NCI-H1105 (cell line): ENCODE measurements at places on chromosomes 3 and 15.

DNA sequence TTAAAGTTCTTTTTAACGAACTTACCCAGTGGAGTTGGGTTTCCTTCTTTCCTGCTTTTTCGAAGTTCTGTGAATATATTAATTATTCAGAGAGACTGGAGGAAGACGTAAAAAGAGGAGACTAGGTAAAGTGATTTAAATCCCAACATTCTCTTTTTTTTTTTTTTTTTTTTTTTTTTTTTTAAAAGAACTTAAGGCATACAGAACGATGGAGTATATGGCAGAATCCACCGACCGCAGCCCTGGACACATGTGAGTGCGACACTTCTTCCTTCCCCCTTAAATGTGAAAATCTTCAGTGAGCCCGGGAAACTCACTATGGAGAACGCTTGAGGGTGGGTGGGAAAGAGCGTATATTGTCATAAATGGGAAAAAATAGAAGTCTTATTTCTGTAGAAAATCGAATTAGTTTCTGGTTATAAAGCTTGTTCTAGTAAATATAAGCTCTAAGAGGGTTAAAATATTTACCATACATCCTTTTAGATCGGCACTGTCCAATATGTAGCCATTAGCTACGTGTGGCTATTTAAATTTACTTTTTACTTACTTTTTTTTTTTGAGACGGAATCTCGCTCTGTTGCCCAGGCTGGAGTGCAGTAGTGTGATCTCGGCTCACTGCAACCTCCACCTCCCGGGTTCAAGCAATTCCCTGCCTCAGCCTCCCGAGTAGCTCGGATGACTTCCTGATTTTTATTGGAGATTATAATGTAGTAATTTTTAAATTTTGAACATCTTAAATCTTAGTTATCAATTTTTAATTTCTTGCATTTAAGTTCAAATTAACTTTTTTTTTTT is 892 bp downstream of the NMD3 start:
- DNase-seq = peak; percentile 16

GRCh38 chr15:70245932-70246622 is 148.4 kb upstream of the TLE3 start:
- no peak for DNase-seq

GRCh38 chr15:100049483-100049882 is 292.3 kb downstream of the ADAMTS17 start:
- DNase-seq = no peak

DNA sequence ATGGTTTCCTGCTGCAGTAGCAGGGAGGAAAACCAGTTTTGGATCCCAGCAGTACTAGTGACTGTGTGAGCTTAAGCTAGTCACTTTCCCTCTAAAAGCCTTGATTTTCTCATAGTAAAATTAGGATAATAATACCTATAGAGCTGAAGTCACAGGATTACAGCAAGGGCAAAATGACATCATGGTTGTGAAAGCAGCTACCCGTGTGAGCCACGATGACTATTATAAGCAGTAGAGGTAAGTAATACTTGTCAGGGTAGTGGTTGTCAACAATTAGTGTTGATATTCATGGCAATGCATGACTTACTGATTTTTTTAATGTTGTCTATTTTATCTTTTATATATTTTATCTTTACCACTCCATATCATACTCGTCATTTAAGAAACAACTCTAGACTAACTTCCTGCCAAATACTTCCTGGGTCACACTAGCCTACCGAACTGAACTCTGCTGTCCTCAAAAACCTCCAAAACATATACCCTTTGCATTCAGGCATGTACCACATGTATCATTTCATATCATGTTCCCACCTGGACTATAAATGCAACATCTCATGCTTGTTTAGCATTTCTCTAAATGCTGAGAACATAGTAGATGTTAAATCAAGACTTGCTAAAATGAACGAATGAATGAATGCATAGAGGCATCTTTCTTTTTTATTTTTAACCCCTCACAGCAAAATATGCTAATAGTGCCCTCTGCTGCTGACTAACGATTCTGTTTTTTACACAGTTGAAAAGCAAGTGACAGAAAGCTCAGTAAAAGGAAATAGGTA is 172.6 kb downstream of the P3H2 start:
- peak; percentile 22 for DNase-seq

- DNase-seq = no peak
Observed at GRCh38 chr3:99874237-99875002, 56.8 kb downstream of the CMSS1 start.

DNA sequence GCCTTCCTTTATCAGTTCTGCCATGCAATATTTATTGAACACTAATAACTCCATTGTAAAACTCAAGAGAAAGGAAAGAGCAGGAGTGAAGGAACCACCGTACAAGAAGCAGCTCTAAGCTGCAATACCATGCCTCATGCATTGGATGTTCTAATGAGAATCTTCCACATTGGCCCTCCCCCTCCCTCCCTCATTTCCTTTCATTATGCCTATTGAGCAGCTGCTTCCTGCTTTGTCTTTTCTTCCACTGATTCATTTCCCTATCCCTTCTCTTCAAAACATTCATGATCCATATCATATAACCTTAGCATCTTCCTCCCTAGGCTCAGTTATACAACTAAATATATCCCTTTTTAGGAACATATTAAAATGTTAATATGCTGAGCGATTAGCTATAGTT is 698.7 kb upstream of the GOLIM4 start:
- DNase-seq = no peak

DNA sequence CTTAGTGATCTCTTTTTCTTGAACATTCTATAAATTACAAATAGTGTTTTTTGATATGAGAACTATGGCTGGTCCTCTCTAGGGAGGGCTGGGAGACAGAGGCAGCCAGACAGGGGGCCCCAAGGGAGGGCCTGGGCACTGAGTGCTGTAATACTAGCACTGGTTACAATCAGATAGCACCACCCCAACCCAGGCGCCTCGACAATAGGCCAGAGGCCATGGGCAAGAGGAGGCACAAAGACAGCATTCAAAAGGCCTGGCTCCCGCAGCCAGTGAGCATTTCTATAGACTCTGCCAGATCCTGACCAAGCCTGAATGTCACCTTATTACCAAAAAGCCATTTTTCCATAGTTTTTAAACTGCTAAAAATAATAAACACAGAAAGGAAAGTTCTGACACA is 158.5 kb downstream of the THRB start:
- no peak for DNase-seq

- no peak for DNase-seq
Observed at GRCh38 chr15:88803920-88804247, 648 bp downstream of the ACAN start.

GRCh38 chr3:4083225-4084015 is 219.7 kb upstream of the SETMAR start:
- DNase-seq = no peak

GRCh38 chr3:8424281-8424680 is 77.3 kb upstream of the LMCD1 start:
- no peak for DNase-seq

DNA sequence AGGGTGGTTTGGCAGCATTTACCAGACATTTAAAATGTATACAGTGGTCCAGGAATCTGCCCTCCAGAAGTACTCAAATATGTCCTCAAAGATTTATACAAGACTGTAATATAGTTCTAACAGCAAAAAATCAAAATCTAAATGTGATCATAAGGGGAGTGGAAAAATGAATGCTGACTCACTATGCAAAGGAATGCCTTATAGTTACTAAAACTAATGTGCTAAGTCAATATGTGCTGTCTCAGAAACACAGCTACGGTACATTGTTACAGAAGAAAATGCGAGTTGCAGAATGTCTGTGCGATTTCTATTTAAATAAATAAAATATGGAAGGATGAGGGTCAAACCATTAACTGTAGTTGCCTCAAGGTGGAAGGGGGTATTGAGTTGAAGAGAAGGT is 230.1 kb upstream of the UBE2E1 start:
- no peak for DNase-seq

DNA sequence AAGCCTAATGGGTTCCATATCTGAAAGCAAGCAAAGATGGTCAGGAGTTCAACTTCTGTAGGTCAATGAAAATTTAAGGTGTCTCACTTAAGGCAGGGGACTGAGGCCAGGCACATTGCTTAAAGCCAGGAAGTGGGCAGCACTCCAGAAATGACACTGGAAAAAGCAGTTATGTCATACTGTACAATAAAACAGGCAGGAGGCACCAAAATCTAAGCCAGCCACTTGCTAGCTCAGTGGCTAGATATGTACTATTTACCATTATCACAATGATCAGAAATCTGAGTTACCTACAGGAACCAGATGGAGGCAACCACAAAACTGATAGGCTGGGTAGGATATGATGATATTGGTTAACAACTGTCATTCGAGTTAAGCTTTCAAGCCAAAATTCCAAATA is 57.3 kb downstream of the FRMD5 start:
- no peak for DNase-seq

DNA sequence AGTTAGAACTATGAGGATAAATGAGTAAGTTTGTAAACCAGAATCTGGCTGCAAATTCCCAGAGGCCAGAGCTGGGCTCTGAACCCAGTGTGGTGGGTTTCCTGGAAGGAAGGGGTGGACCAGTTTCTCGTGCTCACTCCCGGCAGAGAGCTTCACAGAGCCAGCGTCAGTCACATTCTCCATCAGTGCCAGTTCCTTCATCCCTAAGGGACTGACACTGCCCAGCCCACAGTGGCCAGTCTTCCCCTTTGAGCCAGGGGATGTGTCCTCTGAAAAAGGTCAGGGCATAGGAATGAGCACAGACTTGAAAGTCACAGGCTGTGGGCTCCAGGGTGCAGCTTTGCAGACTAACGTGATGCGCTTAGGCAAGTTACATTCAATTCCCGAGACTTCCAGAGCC is 135.8 kb upstream of the HACD2 start:
- DNase-seq = no peak

- DNase-seq = no peak
Observed at GRCh38 chr3:128359846-128360642, 106.6 kb downstream of the DNAJB8 start.

DNA sequence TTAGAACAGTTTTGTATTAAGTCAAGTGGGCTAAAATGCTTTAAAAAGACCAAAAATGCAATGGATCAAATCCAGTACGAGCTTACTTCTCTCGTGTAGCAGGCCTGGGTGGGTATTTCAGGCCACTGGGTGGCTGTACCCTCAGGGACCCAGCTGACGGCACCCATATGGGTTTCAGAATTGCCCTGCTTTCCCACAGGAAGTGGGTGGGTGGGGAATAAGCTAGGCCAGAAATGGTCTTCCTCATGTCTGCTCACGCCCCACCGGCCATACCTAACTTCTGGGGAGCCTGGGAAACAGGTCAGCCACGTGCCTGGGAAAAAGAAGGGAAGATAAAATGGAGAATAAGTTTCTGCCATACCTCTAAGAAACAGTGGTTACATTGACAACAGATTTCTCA is 20.3 kb downstream of the GPR160 start:
- DNase-seq = no peak

GRCh38 chr15:92451225-92451825 is 57.6 kb downstream of the ST8SIA2 start:
- DNase-seq = no peak

GRCh38 chr3:181700168-181701087 is 11.3 kb upstream of the SOX2 start:
- peak; percentile 92 for DNase-seq

DNA sequence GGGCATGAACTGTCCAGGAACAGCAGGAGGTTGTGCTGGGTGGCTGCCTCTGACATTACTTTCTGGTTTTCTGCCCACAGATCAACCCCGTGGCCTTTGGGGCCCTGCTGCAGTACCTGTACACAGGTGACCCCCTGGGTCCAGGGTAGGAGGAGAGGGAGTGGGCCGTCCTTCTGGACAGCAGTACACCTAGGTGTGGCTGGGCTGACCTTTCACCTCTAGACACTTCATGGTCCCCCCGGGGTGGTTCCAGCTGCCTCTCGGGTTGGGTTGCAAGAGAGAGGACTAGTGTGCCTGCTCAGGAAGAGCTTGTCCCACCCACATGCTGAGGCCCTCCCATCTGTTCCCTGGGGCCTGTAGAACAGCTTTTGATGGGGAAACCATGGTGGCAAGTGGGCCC is 3.7 kb downstream of the ABTB1 start:
- DNase-seq = no peak

- no peak for DNase-seq
Observed at GRCh38 chr3:127059072-127059471, 76.2 kb downstream of the PLXNA1 start.

DNA sequence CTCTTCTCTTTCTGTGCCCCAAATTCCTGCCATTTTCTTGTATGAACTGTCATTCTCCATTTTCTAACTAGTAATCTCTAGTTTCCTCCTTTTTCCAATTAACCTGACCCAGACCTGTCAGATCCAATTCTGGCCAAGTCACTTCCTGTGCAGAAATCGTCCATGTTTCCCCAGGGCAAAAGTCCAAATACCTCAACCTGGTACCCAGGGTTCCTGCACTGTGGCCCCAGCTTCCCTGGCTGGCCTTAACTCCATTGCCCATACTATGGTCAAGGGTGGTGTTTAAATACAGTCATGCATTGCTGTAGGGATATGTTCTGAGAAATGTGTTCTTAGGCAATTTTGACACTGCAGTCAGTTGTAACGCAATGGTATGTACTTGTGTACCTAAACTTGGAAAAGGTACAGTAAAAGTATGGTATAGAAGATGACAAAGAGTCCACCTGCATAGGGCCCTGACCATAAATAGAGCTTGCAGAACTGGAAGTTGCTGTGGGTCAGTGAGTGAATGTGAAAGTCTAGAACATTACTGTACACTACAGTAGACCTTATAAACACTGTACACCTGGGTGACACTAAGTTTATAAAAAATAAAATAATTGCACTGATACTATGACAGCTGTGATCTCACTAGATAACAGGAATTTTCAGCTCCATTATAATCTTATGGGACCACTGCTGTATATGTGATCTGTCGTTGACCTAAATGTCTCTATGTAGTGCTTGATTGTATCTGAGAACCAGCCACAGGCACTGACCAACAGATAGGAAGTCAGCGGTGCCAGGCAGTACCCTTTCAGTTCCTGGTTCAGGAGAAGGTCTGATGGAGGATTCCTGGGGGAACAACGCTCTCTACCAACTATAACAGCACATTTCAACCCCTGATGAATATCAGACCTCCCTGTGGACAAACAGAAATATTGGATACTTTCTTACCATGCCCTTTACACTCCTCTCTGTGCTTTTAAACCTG is 336.1 kb upstream of the PROK2 start:
- no peak for DNase-seq

- no peak for DNase-seq
Observed at GRCh38 chr3:177146646-177147045, 50.6 kb downstream of the TBL1XR1 start.

GRCh38 chr3:171049861-171050444 is 23.4 kb upstream of the SLC2A2 start:
- DNase-seq = peak; percentile 54

GRCh38 chr15:81092559-81092902 is 41.5 kb upstream of the CFAP161 start:
- no peak for DNase-seq

DNA sequence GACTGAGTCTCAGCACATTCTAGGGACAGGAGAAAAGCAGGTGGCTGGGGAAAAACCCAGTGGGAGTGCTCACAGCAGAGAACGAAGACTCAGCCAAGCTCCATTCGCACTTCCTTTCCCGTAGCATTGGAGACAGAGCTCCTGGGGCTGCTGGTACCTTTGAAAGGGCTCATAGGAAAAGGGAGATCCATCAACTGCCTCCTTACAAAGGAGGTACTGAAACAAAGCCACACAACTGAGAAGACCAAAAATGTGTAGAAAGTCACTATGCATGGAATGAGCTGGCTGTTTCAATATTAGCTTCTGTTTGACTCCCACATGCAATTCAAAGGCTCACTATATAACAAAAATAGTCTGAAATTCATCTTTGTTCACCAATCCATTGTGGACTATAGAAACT is 16.9 kb downstream of the STIMATE start:
- no peak for DNase-seq
